GM03348 (cell line): ENCODE measurements at places on chromosomes 5 and 9.

- no peak for DNase-seq
Observed at GRCh38 chr9:129280236-129280622, 102.2 kb upstream of the IER5L start.

DNA sequence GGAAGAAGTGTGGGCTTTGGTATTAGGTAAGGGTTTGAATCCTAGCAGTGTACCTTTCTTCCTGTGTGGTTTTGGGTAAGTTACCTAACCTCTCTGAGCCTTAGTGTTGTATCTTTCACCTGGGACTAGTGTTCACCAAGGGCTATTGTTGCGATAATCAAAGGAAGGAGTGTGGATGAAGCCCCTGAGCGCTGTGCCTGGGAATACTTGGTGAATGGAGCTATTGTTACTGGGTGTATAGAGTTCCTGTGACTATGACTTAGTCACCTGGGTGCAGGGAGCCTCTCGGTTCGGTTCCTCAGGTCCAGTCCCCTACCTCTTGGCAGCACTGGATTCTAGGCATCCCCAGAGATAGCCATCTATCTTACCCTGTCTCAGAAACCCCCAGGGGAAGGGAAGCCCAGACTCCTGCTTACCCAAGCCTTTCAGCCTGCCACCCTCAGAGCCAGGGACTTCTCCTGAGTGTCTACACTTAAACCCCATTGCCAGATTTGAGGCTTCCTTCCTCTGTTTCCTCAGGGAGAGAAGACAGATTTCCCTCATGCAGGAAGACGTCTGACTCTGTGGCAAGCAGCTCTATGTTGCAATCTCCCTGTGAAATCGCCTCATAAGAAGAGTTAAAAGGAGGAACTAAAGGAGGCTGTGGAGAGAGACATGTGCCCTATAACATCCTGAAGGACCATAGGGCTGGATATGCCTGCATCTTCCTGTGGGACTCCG is 181.0 kb upstream of the PITX1 start:
- DNase-seq = peak; percentile 58

- no peak for DNase-seq
Observed at GRCh38 chr9:129392093-129392541, 214.1 kb upstream of the IER5L start.

DNA sequence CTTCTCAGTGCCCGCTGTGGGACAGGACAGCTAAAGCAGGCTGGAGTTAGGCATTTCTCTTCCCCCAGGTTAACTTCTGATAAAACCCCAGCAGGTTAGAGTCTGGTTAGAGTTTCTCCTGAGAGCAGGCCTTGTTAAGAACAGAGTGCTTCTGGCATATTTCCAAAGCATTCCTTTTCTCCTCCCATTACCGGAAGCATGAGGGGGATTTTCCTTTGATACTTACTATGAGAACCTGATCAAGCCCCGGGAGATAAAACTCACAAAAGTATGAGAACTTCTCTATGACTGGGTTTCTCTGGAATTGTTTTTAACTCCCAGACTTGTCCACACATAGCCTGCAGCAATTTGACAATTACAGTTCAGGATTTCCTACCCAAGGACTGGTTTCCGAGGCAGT is 77.4 kb upstream of the MAST4 start:
- no peak for DNase-seq

- DNase-seq = no peak
Observed at GRCh38 chr5:159102311-159102934, 2.7 kb upstream of the EBF1 start.

GRCh38 chr9:18473652-18474279 is at the start of gene ADAMTSL1:
ADAMTSL1 (plus strand) TSS chr9:18474153; CDS start chr9:18474233, 80 bp downstream.
- peak; percentile 68 for DNase-seq

GRCh38 chr5:25955337-25955736 is 1083.0 kb downstream of the CDH9 start:
- no peak for DNase-seq

DNA sequence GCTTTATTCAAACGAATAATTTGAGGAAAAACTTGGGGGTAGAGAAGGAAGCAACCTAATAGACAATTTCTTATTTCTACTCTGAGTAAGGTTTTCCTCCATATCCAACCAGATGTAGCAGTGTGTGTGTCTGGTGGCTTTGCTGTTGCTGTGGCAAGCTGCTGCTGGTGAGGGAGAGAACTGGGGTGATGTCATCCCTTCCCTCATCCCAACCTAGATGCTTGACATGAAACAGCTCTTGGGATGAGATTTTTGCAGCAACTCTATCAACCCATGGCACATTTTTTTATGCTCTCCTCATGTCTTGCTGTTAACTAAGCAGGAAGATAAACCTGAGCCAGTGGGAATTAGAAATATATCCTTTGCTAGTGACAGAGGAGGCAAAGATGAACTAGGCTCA is 135.8 kb downstream of the PCSK1 start:
- peak; percentile 77 for DNase-seq

DNA sequence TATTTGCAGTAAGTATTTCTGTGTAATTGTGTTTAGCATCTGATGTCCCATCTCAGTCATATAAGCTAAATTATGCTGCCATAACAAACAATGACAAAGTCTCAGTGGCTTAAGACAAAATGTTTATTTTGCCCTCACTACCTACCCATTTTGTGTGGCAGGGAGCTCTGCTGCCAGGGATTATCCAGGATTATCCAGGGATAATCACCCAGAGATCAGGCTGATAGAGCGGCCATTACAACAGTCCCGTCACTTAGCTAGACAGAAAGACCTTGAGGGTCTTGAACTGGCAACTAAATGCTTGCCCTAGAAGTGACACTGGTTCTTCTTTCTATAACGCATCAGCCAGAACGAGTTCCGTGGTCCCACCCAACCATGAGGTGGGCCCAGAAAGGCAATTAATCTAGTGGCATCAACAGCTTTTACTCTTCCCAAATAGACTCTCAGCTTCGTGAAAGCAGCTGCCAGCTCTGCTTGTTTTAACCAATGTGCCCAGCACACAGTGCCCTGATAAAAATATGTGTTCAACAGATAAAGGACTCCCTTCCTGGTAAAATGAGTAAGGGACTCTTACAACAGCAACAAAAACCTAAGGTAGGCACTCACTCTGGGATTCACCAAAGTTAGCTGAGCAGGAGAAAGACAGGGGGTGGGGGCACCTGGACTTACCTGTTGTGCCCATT is 22.8 kb downstream of the CCDC69 start:
- DNase-seq = no peak

- DNase-seq = no peak
Observed at GRCh38 chr5:107047048-107047447, 623.7 kb downstream of the EFNA5 start.

- DNase-seq = peak; percentile 11
Observed at GRCh38 chr5:75367401-75367800, 30.4 kb downstream of the HMGCR start.

- DNase-seq = no peak
Observed at GRCh38 chr9:121927636-121928035, 165.5 kb downstream of the TTLL11 start.

- DNase-seq = no peak
Observed at GRCh38 chr5:55033568-55033967, 9.5 kb downstream of the GZMK start.

DNA sequence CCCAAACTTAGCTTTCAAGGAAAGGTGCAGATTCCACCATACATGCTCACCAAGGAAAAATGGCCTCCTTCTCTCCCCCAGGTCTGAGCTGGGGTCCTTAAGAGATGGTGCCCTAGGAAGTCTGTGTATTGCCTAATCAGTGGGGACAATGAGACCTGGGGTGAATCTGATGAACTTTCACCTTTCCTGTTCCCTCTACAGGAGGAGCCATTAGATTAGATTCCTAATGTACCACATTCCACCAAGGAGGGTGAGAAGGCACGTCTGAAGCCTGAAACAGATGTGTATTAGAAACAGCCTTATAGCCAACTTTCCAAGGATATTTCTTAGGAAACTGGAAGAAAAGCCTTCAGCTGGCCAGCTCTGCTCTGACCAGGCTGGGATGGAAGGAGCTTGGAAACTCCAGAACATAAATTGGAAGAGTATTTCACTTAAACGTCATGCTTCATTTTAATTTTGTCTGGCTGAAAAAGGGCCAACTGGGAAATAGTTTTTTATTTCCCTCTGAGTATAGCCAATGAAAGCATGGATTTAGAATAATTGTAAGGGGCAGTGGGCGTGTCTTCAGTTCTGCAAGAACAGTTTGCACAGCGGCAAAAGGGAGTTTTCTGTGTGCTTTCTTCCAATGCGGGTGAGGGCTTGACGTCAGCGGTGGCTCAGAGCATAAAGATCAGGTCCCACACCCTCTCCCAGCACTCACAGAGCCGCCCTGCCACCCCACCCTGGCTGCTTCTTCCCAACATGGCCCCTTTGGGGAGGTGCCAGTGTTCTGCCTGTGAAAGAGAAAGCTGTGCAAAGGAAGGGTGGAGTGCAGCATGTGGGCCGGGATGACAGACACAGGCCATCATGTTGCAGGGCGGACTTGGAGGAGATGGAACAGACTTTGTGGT is 210.9 kb downstream of the ESM1 start:
- peak; percentile 65 for DNase-seq

GRCh38 chr9:82805027-82805426 is 257.9 kb downstream of the RASEF start:
- DNase-seq = no peak

GRCh38 chr9:18173923-18174322 is 300.0 kb upstream of the ADAMTSL1 start:
- no peak for DNase-seq

DNA sequence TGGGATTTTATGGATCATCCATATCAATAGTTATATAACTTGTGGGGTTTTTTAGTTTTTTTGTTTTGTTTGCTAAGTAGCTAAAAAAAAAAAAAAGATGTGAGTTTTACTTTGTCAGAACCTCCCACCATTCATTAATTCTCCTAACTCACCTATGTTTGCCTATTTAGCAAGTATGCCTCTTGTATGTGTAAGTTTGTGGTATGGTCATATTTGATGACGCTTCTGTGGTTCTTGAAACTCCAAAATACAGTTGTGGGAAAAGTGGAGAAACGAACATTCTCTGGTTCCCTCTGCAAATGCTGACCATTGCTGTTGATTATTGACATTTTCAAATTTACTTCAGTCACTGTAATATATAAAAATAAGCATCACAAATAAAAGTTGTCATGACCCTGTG is 75.7 kb downstream of the PBX3 start:
- DNase-seq = no peak

GRCh38 chr5:171978519-171978918 is 27.9 kb downstream of the FBXW11 start:
- DNase-seq = no peak
